ENCODE measurements at places on chromosomes 16 and 17. TPM values are rescaled to one million over a fixed set of nuclear protein-coding genes. Genes with fewer than 3 reads are reported as not detected.

Gene SLC52A1
- total RNA-seq = under 0.01 TPM

Gene NPLOC4
- 155 TPM for total RNA-seq

Gene NTHL1
- total RNA-seq = 61.5 TPM

Gene KRTAP2-2
- total RNA-seq = not detected

Gene CALB2
- total RNA-seq = not detected

Gene KIF2B
- not detected for total RNA-seq

Gene MAPT
- under 0.01 TPM for total RNA-seq

Gene COX6A2
- not detected for total RNA-seq

Gene TEKT1
- total RNA-seq = not detected

Gene SBK1
- total RNA-seq = under 0.01 TPM

Gene CES3
- total RNA-seq = not detected

Gene MMP25
- total RNA-seq = 0.06 TPM
